ENCODE measurements at places on chromosomes 7 and 10.

GRCh38 chr7:68619526-68619925, 978.7 kb upstream of the AUTS2 start:
- DNase-seq = no peak

DNA sequence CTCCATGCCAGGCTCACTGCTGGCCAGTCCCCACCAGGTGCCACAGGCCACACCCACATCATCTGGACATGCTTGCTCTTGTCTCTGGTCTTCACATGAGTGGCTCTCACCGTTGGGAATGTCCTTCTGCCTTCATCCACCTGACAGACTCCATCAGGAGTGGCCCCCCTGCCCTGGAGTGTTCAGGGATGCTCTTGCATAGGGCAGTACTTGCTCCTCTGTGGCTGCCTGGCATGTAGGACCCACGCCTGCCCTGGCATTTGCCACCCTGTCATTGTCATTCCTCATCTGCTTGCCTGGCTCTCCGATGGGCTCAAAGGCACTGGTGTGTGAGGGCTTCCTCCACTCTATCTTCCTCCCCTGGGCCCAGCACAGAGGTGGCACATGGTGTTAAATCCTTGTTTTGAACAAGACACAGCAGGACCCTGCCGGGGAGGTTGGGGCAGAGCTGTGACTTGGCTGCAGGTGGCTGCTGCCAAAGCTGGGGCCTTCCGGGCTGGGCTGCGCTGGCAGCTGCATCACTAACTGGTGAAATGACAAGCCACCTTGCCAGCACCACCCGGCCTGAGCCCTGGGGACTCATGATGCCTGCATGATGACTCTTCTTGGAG, 1.8 kb downstream of the SH2D4B start:
- DNase-seq = no peak

- no peak for DNase-seq
Measured at GRCh38 chr7:68147614-68148238, 1151.1 kb downstream of the TYW1 start.

- no peak for DNase-seq
Measured at GRCh38 chr10:18438361-18439126, 212.8 kb downstream of the NSUN6 start.

DNA sequence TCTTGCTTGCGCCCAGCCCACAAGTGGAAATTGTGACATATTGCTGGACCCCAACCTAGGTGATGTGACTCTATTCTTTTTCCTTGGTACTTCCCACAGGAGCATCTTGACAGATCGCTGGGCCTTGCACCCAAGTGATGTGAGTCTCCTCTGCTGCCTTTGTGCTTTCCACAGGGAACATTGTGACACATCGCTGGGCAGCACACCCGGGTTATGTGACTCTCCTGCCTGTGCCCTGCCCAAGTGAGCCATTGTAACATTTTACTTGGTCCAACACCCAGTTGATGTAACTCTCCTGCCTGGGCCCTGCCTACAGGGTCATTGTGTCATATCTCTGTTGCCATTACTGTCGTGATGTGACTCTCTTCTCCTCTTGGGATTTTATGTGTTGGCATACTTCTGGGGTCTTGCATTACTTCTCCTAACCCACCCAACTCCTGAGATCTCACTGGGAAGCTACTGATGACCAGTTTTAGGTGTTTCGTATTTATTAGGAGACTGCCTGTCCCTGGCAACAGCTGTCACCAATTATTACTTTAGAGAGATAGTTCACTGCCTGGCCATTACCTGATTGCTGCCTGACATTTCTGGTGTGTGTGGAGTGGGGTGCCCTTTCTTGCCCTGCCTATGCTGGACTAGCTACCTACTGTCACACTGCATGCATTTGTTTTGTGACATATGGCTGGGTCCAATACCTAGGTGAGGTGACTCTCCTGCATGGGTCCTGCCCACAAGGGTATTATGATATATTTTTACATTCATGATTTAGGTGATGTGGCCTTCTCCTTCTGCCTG, 45.4 kb upstream of the ZNF680 start:
- DNase-seq = no peak

DNA sequence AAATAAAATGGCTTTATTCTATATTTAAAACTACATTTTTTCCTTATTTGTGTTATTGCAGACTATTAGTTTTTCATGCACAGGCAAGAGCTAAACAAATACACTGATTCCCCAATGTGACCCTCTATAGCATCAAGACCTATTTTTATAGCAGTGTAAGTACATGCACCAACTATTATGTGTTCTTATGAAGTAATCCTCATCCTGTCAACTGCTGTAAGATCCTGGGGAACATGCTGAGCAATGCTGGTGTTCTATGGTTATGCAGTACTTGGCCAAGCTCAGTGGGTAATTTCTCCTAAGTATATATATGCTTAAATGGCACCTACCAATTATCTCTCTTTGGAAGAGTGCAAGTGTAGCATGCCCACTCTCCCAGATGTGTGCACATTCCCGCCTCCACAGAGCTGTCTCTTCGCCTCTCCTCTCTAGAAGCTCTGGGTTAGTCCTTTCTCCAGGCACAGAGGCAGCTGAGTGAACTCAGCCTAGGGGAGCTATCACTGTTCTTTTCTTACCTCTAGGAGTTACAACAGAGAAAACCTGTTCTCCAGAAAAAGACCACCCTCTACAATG, 428.8 kb downstream of the KCNMA1 start:
- DNase-seq = no peak
